ENCODE measurements at places on chromosomes 5 and 9.

DNA sequence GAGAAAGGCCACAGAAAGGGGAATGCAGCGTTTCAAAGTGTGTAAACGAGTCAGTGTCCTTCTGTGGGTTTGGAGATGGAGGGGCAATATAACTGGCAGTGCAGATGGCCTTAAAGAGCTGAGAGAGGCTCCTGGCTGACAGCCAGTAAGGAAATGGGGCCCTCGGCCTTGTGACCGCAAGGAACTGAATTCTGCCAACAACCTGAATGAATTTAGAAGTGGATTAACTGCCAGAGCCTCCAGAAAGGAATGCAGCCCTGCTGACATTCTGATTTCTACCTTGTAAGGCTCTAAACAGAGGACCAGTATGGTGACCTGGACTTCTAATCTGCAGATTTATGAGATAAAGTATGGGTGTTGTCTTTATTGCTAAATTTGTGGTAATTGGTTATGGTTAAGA is 17.5 kb upstream of the NREP start:
- no peak for DNase-seq

GRCh38 chr5:106818552-106818951 is 852.2 kb downstream of the EFNA5 start:
- DNase-seq: no peak

- DNase-seq: no peak
Observed at GRCh38 chr5:36403632-36404311, 102.1 kb upstream of the RANBP3L start.

- DNase-seq: no peak
Observed at GRCh38 chr5:135332519-135333150, 66.4 kb downstream of the MACROH2A1 start.

DNA sequence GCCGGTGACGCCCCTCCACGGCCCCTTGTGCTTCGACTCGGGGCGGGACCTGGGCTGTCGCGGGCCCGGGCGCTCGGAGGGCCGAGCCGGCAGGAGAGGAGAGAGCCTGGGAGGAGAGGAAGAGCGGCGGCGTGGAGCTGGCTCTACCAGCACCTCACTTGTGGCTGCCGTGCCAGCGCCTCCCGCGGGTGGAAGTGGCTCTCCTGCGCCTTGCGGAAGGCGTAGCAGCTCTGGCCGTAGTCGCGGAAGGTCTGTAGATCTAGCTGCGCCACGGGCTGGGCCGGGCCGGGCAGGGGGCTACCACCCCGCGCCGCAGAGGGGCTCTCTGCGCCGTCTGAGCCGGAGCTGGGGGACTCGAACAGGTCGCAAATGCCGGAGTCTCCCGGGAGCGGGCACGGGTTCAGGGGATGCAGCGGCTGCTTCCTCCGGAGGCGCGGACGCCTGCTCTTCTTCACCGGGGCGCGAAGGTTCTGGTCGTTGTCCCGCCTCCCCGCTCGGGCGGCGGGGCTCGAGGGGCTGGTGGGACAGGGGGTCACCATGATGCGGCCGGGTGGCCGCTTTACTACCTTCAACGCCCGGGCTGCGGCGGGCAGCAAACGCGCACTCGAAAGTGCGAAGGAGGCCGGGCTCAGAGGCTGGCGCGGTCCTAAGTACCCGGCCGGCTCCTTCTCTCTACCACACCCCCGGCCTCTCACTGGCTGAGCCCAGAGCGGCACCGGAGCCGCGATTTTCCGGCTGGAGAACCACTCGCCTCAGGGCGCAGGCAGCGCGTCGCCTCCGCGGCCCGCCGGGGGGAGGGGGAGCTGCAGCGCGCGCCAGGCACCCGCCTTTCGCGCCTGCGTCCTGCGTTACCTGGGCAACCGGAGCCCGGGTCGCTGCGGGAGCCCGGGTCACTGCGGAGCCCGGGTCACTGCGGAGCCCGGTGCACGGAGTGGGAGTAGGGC is at the start of gene CCNO:
Gene CCNO (minus strand): TSS at position 624 of the 944 bp plus-strand sequence. CDS start 85 bp downstream, at position 539.
- no peak for DNase-seq

- DNase-seq: no peak
Observed at GRCh38 chr9:126925876-126926275, 11.3 kb downstream of the RALGPS1 start.

DNA sequence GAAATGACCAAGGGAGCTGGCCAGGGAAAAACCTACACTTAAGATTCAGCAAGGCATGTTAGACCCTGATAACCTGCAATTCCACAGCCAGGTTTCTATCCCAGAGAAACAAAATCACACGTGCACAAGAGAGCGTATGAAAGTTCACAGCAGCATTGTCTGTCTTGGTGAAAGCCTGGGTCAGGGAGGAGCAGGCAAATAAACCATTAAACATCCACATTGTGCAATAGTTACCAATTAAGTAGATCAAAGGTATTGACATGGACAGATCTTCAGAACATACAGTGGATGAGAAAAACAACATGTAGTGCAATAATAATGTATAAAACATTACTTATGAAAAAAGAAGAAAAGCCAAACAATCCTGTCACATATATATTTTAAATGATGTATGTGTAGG is 15.9 kb upstream of the GPX3 start:
- no peak for DNase-seq

DNA sequence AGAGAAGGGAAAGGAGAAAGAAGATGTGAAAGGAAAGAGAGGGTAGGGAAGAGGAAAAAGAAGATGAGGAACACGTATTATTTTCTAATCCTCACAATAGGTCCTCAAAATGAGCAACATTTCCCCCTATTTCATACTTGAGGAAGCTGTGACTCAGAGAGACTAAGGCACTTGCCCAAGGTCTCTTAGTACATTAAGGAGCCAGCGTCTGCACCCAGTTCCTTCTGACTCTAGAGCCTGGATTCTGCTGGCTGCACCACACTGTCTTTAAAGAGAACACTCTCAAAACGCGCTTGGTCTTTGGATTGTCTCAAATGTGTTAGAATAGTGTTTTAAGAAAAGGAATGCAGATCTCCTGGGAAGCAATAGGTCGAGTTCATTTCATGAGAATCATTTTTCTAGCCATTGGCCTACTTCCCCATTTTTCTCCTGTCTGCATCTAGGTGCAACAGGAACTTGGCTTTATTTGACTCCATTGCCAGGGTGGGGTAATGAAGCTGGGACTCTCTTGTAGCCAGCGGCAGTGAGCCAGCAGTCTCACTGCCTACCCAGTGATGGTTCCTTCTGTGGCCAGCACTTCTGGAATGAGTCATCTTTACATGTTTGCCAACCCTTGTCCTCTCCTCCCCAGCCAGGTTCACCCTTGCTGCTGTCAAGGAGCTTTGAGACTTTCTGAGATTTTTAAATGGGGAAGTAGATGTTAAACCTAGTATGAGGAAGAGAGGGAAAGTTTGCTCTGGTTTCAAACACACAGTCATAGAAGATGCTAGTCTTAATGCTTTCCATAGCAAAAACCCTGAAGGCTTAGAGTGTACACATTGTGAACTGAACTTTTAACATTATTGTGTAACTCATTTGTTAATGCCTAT is 82.7 kb downstream of the DOCK8 start:
- DNase-seq: no peak

GRCh38 chr5:66239034-66239433 is 94.9 kb downstream of the SREK1 start:
- DNase-seq: no peak

DNA sequence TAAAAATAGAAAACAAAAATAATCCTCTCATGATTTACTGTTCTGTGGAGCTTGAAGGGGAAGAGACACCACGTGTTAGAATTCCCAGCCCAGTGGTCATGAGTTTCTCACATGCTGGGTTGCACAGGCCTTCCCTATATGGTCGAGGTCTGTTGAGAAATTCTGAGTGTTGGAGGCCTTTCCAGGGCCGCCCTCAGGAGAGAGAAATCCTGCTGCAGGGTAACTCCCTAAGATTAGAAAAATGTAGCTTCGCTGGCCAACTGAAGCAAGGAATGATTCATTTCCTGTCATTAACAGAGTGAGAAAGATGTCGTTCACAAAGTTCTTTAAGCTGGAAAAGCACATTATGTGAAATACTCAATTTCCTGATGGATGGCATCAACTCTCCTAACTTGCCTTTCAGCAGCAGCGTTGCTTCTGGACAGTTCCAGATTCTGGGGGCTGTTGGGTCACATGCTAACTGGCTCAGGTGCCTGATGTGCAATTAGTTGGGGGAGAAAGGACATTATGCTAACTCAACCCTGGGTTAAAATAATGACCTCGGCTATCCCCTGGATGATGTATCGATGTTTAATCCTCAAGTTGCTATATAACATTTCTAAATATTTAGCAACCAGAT is 104.8 kb upstream of the CD180 start:
- DNase-seq: no peak

- DNase-seq: no peak
Observed at GRCh38 chr9:75540185-75540584, 350.3 kb upstream of the PCSK5 start.

- no peak for DNase-seq
Observed at GRCh38 chr5:179798144-179798770, 4.5 kb downstream of the LTC4S start.

GRCh38 chr9:5265939-5266338 is 34.7 kb downstream of the INSL4 start:
- no peak for DNase-seq

GRCh38 chr9:4318326-4318725 is 18.5 kb upstream of the GLIS3 start:
- DNase-seq: no peak

Measured in stimulated activated CD4-positive, alpha-beta T cell treated with anti-CD3 and anti-CD28 coated beads, Interleukin-1b, Interleukin-23, amount 100 ng/mL, for 1 hour (primary cell).